Thyroid gland (tissue), 4 donors: ENCODE measurements at places on chromosomes 16 and 17. TPM values are rescaled to one million over a fixed set of nuclear protein-coding genes. Genes with fewer than 3 reads are reported as not detected.

The KCNH6 gene
- not detected for total RNA-seq

The ALOX12 gene
- total RNA-seq: not detected

The TEKT5 gene
- not detected for total RNA-seq

The ITGB4 gene
- 19.8 TPM for total RNA-seq

The KRTAP4-9 gene
- not detected for total RNA-seq

The CDK5R1 gene
- total RNA-seq: 0.49 TPM

The PRSS8 gene
- total RNA-seq: 89.9 TPM

The NME1 gene
- total RNA-seq: 35.1 TPM

The NEUROD2 gene
- not detected for total RNA-seq

The FZD2 gene
- total RNA-seq: 5.9 TPM
